ENCODE measurements at places on chromosomes 11 and 22.

DNA sequence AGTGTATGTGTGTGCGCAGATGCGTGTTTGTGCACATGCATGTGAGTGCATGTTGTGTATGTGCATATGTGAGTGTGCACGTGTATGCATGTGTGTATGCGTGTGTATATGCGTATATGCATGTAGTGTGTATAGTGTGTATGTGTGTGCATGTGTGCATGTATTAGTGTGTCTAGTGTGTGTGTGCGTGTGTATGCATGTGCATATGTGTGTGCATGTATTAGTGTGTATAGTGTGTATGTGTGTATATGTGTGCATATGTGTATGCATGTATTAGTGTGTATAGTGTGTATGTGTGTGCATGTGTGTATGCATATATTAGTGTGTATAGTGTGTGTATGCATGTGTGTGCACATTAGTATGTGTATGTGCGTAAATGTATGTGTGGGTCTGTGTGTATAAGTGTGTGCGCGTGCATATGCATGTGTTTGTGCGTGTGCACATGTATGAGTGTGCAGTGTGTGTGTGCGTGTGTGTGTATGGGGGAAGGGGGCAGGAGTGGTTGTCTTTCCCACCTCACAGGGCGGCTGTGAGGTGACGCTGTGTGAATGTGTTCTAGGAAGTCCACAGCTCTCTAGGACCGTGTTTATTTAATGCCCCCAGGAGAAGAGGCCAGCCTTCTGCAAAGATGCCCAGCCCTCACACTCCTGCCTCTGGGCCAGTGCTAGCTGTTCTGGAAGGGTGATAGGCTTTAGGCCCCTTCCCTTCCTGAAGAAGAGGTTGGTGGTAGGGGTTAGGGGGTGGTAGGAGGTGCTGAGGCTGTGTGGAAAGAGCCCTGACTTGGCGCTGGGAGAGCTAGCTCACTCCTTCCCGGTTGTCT is 114.6 kb downstream of the CEP164 start:
- no peak for DNase-seq

GRCh38 chr22:24063986-24064385 is 52.9 kb downstream of the CABIN1 start:
- DNase-seq, result no peak

DNA sequence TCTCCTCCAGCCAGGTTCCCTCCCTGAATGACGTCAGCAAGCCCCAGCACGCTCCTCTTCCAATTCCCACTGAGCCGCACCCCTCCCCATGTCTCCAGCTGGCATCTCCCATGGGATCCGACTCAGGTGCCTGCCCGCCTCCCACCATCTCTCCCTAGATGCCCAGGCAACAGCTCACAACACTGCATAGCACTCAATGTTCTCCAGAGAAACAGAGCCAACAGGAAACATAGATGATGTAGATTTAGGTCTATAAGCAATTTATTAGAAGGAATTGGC is 532.3 kb downstream of the BRD1 start:
- DNase-seq, result no peak

DNA sequence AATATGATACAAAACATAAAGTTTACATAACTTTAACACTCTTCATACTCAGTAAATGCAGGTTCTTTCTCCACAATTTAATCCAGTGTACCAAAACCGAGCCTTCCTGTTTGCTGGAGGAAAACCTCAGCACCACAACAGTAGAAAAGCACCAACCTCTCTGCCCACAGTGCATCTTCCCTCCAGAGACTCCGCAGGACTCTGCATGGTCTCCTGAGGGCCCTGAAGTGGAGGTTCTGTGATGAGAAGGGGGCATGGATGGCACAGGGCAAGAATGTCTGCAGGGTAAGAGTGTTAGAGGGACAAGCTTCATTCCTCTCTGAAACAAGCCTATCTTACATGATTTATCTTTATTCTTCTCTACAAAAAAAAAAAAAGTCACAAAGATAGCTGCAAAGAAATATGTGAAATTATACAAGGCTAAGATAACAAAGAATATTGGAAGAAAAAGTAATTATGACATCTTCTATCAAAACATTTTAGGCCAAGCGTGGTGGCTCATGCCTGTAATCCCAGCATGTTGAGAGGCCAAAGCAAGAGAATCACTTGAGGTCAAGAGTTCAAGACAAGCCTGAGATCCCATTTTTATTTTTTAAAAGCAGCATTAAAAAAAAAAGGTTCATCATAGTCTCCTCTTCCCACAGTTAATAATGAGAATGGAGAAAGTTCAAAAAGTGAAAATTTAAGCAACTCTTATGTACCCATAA is 102.0 kb downstream of the VPREB1 start:
- DNase-seq, result no peak

GRCh38 chr11:72224564-72225410 is at the start of gene INPPL1:
INPPL1 (plus strand) TSS chr11:72224767; CDS start chr11:72224985, 218 bp downstream.
- peak; percentile 37 for DNase-seq

DNA sequence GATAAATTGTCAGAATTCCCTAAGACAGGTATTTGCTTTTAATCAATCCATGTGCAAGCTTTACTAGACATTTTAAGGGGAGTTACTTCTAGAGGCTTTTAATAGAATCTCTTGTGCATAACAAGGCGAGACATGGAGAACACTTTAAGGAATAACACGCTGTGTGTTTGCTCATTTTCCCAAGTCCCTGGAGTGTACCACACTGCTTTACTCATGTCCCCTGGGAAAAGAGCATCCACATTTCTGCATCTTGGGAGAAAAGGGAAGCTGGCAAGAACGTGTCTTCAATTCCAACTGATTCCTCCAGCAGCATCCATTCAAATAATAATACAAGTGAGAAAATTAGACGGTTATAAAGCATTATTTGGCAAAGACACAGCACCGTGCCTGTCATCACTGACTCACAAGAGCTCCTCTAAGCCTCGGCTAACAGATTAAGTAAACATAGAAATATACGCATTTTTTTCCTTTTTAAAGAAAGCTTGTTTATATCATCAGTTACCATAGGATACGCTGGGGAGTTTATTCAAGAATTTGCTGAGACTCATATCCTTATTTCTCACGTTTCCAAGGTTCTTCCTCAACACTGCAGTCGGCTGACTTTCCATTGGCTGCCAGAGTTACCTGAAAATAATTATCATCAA is 121.5 kb downstream of the CD44 start:
- no peak for DNase-seq

DNA sequence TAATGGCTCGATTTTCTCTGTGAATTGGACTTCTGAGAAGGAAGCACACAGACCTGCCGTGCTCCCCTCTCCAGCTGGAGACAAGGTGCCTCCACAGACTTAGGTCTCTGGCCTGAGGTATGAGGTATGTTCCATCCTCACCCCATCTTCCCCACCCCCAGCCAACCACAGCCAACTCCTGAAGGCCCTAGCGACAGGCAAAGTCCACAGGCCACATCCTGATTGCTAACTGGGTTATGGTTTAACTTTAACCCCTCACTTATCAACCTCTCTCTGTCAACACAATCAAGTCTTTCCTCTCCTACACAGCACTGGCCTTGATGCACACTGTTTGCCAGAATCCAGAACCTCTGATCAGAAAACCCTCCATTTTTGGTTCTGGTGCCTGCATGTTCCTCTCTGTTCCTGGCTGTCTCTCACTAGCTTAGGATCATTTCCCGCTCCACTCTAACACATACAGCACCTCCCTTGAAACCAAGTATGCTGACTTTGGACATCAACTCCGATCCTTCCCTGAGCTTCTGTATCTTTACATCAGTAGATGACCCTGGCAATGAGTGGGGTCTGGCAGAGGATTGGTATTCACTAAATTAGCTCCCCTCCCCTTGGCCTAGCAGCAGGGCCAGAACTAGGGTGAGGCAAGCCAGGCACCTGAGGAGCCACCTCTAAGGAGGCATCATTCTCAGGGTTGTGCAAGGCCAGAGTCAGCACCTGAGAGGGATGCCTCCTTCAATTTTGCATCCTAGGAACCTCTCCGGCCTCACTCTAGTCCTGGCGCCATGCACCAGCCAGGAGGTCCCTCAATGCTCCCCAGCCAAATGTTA is 22.0 kb downstream of the JAML start:
- DNase-seq, result peak; percentile 79

DNA sequence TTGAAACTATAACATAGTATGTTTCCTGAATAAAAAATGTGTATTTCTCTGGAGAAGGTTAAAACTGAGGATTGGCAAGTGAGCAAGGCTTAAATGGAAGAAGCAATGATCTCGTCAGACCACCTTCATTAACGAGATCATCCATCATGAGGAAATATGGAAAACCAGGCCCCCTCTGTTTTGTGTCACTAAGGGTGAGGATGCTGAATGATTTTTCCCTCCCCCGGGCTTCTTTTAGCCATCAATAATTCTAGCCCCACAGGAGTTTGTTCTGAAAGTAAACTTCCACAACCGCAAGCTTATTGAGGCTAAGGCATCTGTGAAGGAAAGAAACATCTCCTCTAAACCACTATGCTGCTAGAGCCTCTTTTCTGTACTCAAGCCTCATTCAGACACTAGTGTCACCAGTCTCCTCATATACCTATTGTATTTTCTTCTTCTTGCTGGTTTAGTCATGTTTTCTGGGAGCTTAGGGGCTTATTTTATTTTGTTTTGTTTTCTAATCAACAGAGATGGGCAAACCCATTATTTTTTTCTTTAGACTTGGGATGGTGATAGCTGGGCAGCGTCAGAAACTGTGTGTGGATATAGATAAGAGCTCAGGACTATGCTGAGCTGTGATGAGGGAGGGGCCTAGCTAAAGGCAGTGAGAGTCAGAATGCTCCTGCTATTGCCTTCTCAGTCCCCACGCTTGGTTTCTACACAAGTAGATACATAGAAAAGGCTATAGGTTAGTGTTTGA is 5.8 kb upstream of the HBE1 start:
- no peak for DNase-seq

- DNase-seq, result no peak
These were observed 404.5 kb downstream of the INSC start for GRCh38 chr11:15519124-15519791.
